Activated CD4-positive, alpha-beta T cell treated with anti-CD3 and anti-CD28 coated beads, Interleukin-2, amount 50 U/mL, for 16 hours (primary cell): ENCODE measurements at places on chromosomes 11 and 22.

DNA sequence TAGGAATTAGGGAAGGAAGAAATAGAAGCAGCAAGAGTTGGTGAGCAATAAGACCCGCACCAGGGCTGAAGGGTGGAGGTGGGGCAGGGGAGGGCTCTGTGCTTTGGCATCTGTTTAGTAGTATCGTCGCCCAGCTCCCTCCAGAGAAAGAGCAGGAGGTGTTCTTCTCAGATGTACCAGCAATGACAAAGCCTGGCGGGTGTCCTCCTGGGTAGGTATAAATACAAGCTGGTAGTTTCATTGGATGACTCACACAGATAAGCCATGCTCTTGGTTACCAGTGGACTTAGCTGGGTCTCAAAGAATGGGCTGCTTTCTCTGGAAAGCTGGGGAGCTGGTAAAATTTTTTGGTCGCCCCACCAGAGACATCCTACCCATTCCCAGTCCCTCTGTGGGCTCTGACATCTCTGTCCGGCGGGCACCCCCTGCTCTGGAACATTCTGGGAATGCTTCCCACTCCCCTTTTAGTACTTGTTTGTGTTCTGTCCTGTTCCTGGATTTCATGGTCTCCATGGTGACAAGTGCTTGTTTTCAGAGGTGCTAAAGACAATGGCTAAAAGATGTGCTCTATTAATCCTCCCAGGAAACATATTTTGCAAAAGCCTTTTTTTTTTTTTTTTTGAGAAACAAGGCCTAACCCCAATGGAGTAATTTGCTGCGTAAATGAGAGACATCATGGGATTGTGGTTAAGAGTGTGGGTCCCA is 15.4 kb upstream of the TUBA8 start:
- peak; percentile 22 for DNase-seq

- DNase-seq: no peak
Measured at GRCh38 chr11:23564370-23564769, 704.1 kb upstream of the CCDC179 start.

GRCh38 chr11:127226949-127227348 is 226.4 kb upstream of the KIRREL3 start:
- DNase-seq: no peak

DNA sequence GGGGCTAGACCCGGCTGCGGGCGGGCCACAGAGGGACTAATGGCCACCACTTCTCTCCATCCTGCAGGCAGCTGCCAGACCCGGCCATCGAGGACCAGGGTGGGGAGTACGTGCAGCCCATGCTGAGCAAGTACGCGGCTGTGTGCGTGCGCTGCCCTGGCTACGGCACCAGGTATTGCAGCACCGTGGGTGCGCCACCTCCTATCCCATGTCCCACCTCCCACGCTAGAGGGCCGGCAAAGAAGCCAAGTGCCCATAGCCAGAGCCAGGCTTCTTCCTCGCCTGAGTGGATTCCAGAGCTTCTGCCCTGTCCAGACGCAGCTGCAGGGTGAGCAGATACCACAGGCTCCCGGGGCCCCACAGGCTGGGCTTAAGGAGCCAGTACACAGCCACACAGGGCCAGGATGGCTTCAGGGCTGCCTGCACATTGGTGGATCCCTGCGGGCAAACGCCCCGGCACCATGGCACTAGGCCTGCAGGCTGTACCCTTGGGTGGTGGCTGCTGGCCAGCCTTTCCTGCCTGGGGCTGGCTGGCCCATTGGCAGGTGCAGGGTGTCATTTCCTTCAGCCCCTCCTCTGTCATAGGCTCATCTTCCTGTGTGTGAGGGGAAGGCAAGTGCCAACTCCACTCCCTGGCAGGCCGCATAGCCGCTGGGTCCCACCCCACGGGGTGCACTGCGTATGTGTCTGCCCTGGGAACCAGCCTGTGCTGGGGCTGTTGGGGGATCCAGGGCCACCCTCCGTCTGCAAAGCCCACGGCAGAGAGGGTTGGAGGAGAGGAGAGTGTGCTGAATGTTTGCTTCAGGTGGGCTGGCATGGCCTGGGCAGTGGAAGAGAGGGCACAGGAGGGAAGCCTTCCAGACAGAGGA is 16.5 kb upstream of the DGCR8 start:
- no peak for DNase-seq

DNA sequence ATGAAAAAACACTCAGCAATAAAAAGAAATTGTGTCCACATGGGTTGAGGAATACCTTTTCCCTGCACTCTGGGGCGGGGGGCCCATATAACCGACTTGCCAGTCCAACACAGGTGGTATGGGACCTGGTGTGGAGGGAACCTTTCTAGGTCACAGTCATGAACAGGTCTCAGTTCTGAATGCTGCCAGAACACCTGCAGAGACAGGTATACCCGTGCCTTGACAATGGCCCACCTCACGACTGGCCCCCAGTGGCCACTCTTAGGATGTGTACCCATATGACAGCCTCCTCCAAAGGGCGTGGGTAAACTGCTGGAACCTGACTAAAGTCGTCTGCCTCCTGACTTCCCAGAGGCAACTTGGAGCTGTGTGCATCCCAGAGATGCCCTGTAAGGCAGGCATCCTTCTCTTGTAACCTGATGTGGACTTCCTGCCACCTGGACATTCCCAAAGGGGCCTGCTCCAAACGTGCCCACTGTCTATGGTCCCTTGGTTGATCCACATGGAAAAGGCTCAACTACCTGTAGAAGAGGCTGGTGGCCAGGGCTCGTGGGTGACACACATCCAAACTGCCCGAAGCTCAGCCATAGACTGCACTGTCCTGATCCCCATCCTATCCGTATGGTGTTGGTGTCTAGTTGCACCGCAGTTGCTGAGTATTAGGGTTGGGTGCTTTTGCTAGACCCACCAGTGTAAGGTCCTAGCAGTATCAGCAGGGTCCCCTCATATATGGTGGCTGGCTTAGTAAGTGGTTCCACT is 859.3 kb downstream of the BRD1 start:
- DNase-seq: peak; percentile 3

DNA sequence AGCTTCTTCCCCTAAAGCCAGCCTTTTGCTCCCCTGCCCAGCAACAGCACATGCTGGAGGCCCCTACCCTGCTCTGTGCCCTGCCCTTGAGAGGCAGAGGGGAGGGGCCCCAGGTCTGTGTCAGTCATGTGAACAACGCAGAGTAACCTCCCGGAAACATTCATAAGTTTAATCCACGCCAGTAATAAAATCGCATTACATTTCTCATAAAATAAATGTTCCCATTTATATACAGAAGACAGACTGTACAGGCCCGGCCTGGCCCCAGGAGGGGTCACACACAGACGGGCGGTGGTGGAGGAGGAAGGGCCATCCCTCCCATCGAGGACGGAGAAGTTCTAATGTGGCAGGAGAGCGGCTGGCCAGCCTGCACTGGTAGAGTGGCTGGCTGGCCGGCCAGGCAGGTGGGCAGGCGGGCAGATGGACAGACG is 39.5 kb downstream of the LMO1 start:
- DNase-seq: no peak

DNA sequence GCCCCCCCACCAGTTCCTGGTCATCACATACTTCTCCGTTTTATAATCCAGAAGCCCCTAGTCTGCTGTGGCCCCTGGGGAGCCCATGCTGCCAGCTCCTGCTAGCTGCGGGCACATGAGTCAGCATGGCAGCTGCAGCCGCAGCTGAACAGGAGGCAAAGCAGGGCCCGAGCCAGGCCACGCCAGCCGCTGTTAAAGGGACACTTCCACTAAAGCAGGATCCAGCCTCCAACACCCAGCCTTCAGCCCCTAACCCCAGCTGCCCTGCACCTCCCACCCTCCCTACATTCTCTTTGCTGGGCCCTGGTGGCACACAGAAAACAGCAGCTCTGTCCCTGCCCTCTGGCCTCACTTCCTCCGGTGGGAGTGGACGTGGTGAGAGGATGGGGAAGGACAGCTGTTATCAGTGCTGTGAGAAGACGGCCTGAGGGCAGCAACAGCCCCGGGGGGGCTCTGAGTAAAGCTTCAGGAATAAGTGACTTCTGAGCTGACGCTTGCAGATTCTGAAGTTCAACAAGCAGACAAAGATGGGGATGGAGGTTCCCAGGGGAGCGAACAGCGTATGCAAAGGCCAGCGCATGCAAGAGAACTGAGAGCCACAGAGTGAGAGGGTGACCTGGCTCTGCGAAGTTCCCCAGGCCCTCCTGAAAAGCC is 688 bp upstream of the LRRC74B start:
- no peak for DNase-seq
